ENCODE measurements at places on chromosomes 3 and 15. TPM values are rescaled to one million over a fixed set of nuclear protein-coding genes. Genes with fewer than 3 reads are reported as not detected.
A peak's percentile ranks its signal among the peaks of the same experiment; 100 is the strongest.

DNA sequence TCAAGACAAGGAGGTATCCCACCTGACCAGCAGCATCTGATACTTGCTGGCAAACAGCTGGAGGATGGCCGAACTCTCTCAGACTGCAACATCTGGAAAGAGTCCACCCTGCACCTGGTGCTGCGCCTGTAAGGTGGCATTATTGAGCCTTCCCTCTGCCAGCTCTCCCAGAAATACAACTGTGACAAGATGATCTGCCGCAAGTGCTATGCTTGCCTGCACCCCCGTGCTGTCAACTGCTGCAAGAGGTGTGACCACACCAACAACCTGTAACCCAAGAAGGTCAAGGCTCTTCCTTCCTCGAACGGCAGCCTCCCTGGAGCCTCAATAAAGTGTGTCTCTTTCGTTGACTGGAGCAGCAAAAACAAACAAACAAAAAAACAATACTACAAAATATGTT is 2.2 kb upstream of the SLC4A7 start:
- DNase-seq: no peak

- DNase-seq: peak; percentile 48
Measured at GRCh38 chr3:66394019-66394752, 106.6 kb downstream of the LRIG1 start.

DNA sequence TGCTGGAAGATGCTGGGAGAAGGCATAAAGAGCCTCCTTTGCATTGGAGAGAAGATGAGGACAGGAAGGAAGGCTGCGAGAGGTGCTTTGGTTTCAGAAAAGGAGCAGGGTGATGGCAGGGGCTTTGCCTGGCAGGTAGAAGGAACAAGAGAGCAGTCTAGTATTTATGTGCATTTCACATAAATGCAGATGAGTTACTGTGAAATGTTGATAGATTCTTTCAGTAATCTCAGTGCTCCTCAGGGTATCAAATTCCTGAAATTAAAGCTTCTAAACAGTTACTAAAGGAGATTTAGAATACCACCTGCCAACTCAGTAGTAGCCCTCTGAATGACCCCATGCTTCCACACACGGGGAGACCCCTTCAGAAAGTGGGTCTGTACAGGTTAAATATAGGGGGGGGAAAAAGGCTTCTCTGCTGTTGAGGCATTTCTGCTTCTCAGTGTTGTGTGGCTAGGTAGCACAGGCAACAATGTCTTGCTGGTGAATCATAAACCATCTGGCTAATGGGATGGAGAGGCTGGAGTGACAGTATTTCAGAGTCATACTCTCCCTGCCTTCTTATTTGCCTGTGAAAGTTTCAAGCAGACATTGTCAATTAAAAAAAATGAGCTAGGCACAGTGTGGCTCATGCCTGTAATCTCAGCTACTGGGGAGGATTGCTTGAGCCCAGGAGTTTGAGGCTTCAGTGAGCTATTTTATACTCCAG is 14.3 kb upstream of the FBXL22 start:
- DNase-seq: no peak

DNA sequence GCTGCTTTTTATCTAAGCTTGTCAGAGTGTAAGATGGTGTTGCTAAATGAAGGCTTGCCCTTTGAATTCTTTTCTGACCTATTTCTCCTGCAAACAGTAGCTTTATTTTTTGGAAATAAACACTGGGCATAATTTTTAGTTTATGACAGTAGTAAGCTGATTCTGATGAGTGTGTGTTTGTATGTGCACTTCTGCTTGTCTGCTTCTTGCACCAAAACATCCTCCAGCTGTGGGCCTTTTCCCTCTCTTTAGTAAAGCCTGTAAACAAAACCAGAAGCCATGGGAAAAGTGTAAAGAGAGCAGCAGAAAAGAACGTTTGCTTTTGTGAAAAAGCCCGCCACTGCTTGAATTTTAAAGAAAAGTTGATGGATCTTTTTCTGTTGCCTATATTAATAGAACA is 136.4 kb upstream of the IL12A start:
- DNase-seq: no peak

GRCh38 chr3:64825404-64826120 is 137.8 kb upstream of the ADAMTS9 start:
- DNase-seq: no peak

- DNase-seq: no peak
Measured at GRCh38 chr3:136842294-136842693, 19.7 kb upstream of the NCK1 start.

DNA sequence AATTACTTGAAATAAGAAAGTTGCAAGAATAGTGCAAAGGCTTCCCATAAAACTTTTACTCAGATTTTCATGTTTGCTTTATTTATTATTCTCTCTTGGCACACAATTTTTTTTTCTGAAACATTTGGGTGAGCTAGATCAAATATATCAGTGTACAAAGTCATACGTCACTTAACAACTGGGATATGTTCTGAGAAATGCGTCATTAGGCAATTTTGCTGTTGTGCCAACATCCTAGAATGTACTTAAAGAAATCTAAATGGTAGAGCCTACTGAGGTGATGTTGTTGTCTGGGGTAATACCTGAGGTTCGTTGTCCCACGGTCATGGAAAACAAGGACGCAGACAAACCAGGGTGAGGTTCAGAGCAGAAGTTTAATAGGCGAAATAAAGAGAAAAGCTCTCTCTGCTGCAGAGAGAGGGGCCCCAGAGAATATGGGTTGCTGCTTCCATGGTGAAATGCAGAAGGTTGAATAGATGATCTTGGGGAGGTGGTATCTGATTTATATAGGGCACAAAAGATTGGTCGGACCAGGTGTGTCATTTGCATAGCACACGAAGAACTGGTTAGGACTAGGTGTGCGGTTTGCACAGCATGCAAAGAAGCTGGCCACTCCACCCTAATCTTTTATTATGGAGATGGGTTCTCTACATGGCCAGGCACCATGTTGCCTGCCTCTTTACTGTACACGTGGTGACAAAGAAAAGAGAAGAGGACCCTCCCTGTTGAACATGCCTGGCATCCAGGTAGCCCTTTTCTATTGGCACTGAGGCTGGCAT is 8.8 kb upstream of the GRAMD1C start:
- DNase-seq: no peak

DNA sequence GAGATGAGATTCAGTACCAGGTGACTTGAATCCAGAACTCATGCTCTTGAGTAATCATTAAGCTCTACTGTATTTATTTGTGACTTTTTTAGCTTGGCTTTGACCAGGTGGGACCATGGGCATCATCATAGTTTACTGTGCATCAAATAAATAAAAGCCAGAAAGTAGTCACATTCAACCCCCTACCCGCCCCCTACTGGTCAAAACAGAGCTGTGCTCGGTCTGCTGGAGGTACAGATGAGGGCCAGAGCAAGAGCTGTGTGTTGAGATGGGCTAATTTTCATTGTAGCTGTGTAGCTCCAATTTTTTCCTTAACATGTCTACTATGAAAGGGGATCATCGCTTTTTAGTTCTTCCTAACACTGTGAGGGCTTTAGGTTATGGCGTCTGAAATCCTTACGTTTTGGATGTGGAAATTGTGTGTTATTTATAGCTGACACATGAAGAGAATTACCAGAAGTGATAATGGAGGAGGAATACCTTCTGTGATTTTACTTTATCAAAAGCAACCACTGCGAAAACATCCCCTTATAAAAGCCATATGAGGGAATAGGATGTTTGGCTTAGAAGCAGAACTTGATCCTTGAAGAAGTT is 375.1 kb downstream of the PTPRG start:
- DNase-seq: no peak

DNA sequence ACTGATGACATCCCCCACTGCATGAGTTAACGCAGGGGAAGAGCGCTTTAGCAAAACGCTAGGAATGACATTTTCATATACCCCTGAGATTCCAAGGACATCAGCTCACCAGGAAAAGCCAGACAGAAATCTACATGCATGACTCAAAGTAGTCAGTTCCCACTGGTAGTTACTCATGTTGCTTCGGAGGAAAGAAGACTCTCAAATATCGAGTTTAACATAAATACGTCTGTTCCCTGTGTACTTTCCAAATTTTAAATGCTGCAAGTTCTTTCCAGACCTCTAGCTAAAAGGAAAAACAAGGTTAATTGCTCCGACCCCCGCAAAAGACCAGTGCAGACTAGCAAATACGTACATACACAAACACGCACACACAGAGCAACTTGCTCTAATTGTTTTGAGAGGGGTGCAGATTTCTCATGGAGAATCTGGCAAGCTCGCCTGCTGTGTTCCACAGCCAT is 115.4 kb upstream of the PRICKLE2 start:
- no peak for DNase-seq

- no peak for DNase-seq
Measured at GRCh38 chr3:185914911-185915629, 22.7 kb downstream of the TRA2B start.

DNA sequence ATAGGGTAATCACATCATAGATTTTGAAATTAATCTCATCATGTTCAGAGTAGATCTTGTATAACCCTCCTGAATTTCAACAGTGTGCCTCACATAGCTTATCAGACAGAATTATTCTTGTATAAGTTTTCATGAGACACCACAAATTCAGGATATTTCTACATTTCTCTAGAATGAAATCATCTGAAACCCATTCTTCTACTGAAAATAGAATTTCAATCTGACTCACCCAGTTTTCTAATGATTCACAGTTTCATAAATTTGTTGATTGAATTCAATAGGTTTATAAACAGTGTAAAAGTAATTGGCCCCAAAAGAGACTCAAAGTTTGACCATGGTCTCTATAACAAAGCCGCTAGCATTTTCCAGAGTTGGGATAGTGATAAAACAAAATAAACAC is 1082.6 kb upstream of the EPHA6 start:
- DNase-seq: no peak

- no peak for DNase-seq
Measured at GRCh38 chr3:152054315-152054714, 180.9 kb downstream of the SUCNR1 start.

- no peak for DNase-seq
Measured at GRCh38 chr15:28932361-28932760, 46.6 kb downstream of the APBA2 start.

- DNase-seq: no peak
Measured at GRCh38 chr15:65209701-65210643, 1.3 kb downstream of the CILP start.

GRCh38 chr15:100934166-100934565 is 15.0 kb downstream of the LRRK1 start:
- no peak for DNase-seq

DNA sequence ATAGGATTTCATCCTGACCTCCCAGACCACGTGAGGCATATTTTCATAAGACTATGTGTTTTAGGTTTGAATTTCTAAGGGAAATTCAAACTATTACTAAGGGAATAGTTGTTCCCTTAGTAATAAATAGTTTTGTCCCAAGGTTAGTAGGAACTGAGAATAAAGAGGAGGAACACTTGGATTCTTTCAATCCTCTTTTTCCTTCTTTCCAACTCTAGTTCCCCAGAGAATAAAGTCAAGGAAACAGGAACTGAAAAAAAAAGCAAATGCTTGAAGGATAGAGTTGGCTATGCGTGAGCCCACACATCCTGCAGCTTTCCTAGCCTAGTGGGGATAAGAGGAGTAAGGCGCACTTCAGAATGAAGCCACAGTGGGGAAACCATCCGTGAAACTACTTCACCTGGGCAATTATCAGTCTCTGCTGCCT is 312.1 kb upstream of the TGFBR2 start:
- DNase-seq: no peak

- no peak for DNase-seq
Measured at GRCh38 chr3:42696356-42697288, 6.0 kb downstream of the HHATL start.

GRCh38 chr15:85741021-85741421 is 53.7 kb downstream of the KLHL25 start:
- DNase-seq: no peak

Gene IGSF10
- 0.03 TPM for total RNA-seq

Gene DAZL
- not detected for total RNA-seq

Gene PATL2
- 48.1 TPM for total RNA-seq

Gene GPD1L
- 20.2 TPM for total RNA-seq

Gene OCA2
- not detected for total RNA-seq

Gene ARHGEF26
- 0.23 TPM for total RNA-seq

Gene LRRC49
- total RNA-seq: 0.77 TPM

Measured in T-cell (primary cell).